Activated T-helper 17 cell treated with anti-CD3 and anti-CD28 coated beads, Interleukin-2, amount 50 U/mL, for 72 hours (primary cell): ENCODE measurements at places on chromosomes 7 and 10. TPM values are rescaled to one million over a fixed set of nuclear protein-coding genes. Genes with fewer than 3 reads are reported as not detected.

DNA sequence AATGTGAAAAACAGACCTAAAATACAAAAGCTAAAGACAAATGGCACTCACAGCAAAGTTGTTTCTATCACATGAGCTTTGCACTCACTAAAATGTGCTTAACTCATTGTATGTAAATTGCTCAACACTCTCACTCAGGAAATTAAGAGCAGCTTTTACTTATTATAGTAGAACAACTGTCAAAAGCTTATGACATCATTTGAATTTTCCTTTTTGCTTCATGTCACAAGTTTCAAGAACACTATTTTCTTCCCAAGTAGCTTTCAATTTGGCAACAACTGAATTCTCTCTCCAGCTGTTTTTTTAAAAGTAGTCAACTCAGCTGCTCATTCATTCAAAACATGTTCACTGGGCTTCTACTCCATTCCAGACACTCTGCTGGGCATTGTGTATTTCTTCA is 46.9 kb downstream of the ATE1 start:
- no peaks in the 10 kb centered on the region for H3K27me3 ChIP-seq
- H3K36me3 ChIP-seq, result peaks cover 48% of the 10 kb centered on the region
- no peak overlapping the region for H3K4me3 ChIP-seq

GRCh38 chr7:129465080-129465479 is 30.8 kb downstream of the STRIP2 start:
- no peak for ATAC-seq
- no peaks in the 10 kb centered on the region for H3K4me1 ChIP-seq
- no peak overlapping the region for H3K4me3 ChIP-seq
- no peaks in the 10 kb centered on the region for H3K36me3 ChIP-seq
- no peaks in the 10 kb centered on the region for H3K27me3 ChIP-seq

- peak overlapping the region; percentile 72 for H3K27ac ChIP-seq
- H3K27me3 ChIP-seq, result no peaks in the 10 kb centered on the region
- no peaks in the 10 kb centered on the region for H3K36me3 ChIP-seq
- no peak for ATAC-seq
- peaks cover 40% of the 10 kb centered on the region for H3K4me1 ChIP-seq
These were observed 27.9 kb downstream of the ZEB1 start for GRCh38 chr10:31346953-31347352.

DNA sequence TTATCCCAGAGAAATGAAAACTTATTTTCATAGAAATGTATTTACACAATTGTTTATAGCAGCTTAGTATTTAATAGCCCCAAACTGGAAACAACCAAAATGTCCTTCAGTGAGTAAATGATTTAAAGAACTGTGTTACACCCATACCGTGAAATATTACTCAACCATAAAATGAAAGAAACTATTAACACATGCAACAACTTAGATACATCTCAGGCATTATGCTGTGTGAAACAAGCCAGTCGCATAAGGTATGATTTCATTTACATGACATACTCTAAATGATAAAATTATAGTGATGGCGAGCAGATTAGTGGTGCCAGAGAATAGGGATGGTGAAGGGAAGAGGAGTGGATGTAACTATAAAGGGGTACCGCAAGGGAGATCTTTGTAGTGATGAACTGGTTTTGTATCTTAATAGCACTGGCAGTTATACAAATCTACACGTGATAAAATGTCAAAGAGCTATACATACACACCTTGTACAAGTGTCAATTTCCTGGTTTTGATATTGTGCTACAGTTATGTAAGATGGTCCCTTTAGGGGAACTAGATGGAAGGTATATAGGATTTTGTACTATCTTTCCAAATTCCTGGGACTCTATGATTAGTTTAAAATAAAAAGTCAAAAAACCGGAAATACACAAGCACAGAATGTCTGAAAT is 40.5 kb downstream of the MACC1 start:
- H3K4me1 ChIP-seq, result no peaks in the 10 kb centered on the region
- no peaks in the 10 kb centered on the region for H3K27me3 ChIP-seq
- no peak for ATAC-seq
- no peak overlapping the region for H3K4me3 ChIP-seq
- H3K36me3 ChIP-seq, result no peaks in the 10 kb centered on the region

DNA sequence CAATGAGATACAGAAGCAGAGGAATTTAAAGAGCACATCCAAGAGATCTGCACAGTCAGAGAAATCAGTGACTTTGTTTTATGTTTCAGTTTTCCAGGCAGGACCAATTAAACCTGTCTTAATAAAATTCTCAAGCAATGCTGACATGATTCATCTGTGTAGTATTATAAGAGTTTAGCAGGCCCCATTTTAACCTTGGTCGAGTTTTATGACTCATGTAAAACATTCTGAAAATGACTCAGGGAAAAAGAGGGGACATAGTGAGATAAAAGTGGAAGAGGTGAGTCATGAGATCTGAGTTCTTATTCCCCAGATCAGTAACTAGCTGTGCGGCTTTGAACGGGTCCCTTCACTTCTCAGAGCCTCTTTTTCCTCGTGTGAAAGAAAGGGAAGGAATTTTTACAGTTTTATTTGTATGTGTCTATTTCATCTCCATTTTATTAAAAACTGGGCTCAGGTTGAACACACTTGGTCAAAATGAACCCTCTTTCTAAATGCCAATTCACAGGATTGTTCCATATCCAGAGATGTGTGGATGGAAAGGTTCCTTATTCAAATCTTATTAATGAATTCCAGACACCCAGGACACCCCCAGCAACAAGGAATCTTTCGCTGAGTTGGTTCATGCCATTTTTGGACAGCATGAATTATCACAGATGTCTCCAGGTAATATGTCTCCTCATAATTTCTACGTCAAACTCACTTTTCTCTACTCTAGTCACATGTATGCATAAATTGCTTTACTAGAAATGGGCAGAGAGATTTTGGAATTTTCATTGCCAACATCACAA is 143.2 kb downstream of the JAZF1 start:
- H3K4me3 ChIP-seq, result peak overlapping the region; percentile 64
- H3K27ac ChIP-seq, result peak overlapping the region; percentile 86
- ATAC-seq, result peak; percentile 85
- H3K4me1 ChIP-seq, result peaks cover 38% of the 10 kb centered on the region
- H3K27me3 ChIP-seq, result no peaks in the 10 kb centered on the region

DNA sequence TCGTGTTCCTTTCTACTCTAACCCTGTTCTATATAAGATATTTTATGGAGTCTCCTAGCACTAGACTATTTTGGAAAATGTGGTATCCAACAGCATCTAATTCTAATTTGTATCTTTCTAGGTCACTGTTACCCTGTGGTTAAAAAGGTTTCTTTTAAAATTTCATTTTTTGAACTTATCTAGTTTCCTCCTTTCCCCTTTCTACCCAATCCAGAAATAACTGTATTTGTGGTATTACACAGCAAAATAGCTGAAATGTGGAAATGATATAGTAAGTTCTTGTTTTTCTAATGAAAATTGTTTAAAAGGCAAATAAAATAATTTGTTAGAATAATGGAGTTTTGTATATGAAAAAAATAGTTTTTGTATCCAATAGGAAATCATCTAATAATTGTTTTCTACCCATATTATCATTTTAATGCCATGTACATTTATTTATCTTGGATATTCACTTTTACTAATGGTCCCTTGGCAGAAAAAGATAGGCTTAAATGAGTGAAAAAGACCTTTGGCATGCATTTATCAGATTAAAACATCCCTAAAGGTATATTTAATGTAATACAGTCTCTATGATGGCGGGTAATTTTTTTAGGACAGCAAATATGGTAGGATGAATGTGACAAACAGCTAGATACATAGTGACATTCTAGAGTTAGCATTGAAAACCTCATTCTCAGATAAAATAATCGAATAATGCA is 175.5 kb upstream of the PLXDC2 start:
- H3K4me3 ChIP-seq, result no peak overlapping the region
- H3K4me1 ChIP-seq, result no peaks in the 10 kb centered on the region
- ATAC-seq, result no peak
- H3K27me3 ChIP-seq, result no peaks in the 10 kb centered on the region
- no peak overlapping the region for H3K27ac ChIP-seq

GRCh38 chr7:142440906-142441411 is 183.1 kb upstream of the PRSS58 start:
- peak overlapping the region; percentile 47 for H3K4me3 ChIP-seq
- H3K4me1 ChIP-seq, result peaks cover 43% of the 10 kb centered on the region
- ATAC-seq, result peak; percentile 77
- no peaks in the 10 kb centered on the region for H3K36me3 ChIP-seq

Gene SLC26A5
- total RNA-seq, result not detected

Gene LEP
- not detected for total RNA-seq

Gene ZMYND11
- total RNA-seq, result 14.2 TPM

Gene AASS
- 4.4 TPM for total RNA-seq

Gene ANKRD61
- total RNA-seq, result 0.26 TPM
